ENCODE measurements at places on chromosomes 5 and 9. TPM values are rescaled to one million over a fixed set of nuclear protein-coding genes. Genes with fewer than 3 reads are reported as not detected.
A peak's percentile ranks its signal among the peaks of the same experiment; 100 is the strongest.

GRCh38 chr5:41878173-41878572 is 7.9 kb upstream of the OXCT1 start:
- no peak for DNase-seq

GAS1 gene
- 16.8 TPM for total RNA-seq

ABLIM3 gene
- 31.9 TPM for total RNA-seq

GMCL2 gene
- not detected for total RNA-seq

GAPT gene
- 5.2 TPM for total RNA-seq

- DNase-seq: no peak
Measured at GRCh38 chr5:43648499-43649124, 45.6 kb downstream of the NNT start.

DNA sequence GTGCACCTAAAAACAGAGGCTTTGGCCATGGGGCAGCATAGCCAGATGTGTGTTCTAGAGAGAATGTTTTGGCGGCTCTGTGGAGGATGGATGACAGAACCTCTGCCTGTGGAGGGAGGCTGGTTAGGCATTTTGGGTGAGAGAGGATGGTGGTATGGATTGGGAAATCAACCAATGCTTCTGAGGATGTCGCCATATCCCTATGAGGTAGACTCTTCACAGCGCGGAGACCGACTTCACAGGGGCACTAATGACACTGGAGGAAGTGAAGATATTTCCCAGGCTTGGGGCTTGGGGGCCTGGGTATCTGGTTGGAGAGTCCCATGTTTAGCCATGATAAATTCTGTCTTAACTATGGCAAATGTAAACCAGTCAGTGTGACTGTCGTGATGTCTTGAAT is 140.6 kb upstream of the KLF4 start:
- no peak for DNase-seq

DNA sequence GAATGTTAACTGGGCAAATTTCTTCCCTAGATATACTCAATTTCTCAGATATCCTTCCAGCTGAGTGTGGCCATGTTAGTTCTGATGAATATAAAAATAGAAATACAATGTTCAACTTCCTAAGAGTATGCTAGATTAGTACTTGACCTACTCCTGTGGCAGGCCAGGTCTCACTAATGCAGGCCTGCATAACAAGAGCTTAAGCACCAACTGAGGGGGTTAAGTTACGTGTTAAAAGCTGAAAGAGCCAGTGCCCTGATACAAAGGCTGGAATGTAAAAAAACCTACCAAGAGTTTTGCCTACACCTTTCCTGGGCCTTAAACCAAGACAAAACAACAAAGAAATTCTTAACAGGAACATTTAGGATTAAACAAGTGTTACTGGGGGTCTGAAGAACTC is 102.8 kb downstream of the MRPS30 start:
- DNase-seq: no peak

DNA sequence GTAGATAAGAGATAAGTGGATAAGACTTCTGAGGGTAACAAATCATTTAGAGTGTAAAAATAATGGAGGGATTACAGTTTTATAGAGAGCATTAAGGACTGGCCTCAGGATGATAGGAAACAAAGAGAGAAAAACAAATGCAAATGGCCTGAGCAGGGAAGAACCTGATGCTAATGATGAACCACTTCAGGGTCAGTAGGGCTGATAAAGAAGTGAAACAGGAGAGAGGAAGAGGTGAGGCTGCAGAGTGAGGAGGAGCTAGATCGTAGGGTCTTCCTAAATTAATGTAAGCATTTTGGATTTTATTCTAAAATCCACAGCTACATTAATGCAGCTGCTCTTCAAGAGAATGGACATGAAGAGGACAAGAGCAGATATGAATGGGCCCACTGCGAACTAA is 698.0 kb upstream of the MEF2C start:
- DNase-seq: no peak

GRCh38 chr5:16061163-16061562 is 118.4 kb downstream of the MARCHF11 start:
- DNase-seq: no peak

LNPEP gene
- total RNA-seq: 50.6 TPM

GRCh38 chr9:96720435-96720834 is 57.5 kb downstream of the ZNF510 start:
- DNase-seq: no peak

DNA sequence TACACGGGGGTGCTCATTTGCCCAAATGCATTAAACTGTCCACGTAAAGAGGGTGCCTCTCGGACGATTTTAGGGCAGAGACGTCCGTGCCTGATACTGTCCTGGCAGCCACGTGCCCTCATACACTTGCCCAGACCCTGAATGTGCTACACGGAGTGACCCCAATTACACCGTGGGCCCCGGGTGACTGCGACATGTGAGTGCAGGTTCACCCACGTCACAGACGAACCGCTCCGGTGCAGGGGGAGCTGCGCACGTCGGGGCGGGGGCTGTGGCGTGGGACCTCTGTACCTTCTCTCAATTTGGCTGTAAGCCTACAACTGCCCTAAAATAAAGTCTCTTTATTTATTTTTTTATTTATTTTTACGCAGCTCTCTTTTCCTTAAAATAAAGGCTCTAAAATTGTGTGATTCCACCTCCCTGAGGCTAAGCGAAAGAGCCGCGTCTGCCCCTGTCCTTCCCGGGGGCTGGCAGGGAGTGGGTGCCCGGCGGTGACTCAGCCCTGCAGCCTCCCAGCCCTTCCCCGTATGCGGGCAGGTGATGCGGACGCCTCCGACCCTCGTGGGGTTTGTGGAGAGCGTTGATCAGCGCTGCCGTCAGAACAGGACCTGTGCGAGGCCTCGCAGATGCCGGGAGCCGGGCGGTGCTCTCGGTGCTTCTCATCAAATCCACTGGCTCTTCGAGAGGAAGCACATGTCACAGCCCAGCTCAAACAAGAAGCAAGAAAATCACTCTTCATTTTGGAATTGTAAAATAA is 9.2 kb upstream of the EGFL7 start:
- no peak for DNase-seq

PCDHB13 gene
- total RNA-seq: 3.2 TPM

GRCh38 chr5:139389701-139390638 is at the start of gene MZB1:
MZB1 (minus strand) TSS chr5:139389913; CDS start chr5:139389856, 57 bp downstream.
- DNase-seq: no peak

TRIM7 gene
- 4.9 TPM for total RNA-seq

DNA sequence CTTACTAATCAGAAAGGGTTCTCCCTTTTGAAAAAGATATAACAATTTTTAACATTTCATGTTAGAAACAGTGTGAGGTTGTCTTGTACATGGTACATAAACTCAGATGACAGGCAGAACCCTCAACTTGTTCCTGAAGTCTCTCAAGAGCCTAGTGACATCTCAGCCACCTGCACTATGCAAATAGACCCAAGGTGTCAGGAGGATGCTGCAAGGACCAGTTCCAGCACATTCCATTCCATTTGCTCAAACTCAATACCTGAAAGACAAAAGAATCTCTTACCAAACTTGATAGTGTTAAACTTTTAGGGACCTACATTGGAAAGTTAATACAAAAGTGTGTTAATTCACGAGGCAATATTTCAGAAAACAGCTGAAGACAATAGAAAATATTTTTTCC is 544.6 kb downstream of the CETN3 start:
- DNase-seq: no peak

GRCh38 chr5:153883854-153884611 is 154.7 kb downstream of the FAM114A2 start:
- no peak for DNase-seq

DNA sequence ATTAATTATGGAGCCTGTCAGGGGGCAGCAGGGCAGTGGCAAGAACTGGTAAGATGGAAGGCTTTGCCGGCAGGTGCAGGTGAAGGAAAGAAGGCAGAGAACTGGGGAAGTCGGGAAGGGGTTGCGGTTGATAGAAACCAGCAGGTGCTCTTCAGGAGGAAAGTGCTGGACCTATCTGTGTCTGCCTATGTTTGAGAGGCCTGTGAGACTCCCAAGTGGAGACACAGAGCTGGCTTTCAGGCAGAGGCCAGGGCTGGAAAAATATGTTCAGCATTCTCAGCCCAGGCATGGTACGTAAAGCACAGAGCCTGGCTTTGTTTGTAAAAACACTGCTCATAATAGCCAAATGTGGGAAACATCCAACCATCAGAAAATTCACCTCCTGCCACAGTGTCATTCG is 69.5 kb downstream of the S1PR3 start:
- no peak for DNase-seq

GRCh38 chr5:11715461-11716196 is 188.6 kb downstream of the CTNND2 start:
- DNase-seq: no peak

GRCh38 chr9:133879615-133880014 is 112.5 kb downstream of the VAV2 start:
- no peak for DNase-seq

EPB41L4A gene
- 35.2 TPM for total RNA-seq

IFNA2 gene
- not detected for total RNA-seq

CDH6 gene
- 9.4 TPM for total RNA-seq

GRCh38 chr5:91849069-91849468 is 466.0 kb upstream of the ARRDC3 start:
- no peak for DNase-seq

- no peak for DNase-seq
Measured at GRCh38 chr5:76257897-76258296, 145.2 kb upstream of the IQGAP2 start.

SYK gene
- 63.8 TPM for total RNA-seq

DNA sequence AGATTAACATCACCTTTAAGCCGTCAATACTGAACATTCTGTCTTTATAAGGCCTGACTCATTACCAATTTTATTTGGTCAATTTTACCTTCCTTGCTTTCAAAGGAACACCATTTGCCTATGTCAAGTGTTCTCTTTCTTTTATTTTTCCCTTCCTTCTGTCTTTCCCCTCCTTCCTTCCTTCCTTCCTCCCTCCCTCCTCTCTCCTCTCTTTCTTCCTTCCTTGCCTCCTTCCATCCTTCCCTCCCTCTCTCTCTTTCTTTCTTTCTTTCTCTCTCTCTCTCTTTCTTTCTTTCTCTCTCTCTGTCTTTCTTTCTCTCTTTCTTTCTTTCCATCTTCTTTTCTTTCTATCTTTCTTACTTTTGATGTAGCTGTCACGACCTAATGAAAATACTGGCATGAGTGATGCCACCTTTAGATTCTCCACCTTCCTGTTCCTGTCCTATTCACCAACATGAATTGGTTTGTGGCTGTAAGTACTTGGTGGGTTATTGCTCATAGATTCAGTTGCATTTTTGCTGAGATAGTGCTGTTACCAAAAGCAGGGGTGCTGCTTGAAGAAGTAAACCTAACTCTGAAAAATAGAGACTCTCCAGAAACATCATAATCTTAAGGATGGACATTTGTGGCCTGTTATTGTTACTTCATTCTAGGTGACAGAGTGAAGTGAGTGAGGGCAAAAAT is 33.8 kb downstream of the DOCK8 start:
- no peak for DNase-seq

GRCh38 chr9:96395964-96396363 is 12.5 kb upstream of the SLC35D2 start:
- DNase-seq: no peak

GRCh38 chr5:28499766-28500290 is 1461.4 kb upstream of the CDH9 start:
- no peak for DNase-seq

GRCh38 chr9:7456793-7457530 is 342.6 kb downstream of the DMAC1 start:
- no peak for DNase-seq

DNA sequence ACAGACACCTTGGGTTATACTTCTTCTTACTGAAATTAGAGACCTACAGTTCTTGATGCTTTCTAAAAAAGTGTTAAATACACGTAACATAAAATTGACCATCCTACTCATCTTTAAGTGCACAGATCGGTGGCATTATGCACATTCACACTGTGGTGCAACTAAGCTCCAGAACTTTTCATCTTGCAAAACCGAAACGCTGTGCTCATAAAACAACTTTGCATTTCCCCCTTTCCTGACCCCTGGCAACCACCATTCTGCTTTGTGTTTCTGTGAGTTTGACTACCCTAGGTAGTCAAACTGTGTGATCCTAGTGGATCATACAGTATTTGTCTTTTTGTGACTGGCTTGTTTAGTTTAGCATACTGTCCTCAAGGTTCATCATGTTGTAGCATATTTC is 3.9 kb downstream of the MVB12B start:
- no peak for DNase-seq

DNA sequence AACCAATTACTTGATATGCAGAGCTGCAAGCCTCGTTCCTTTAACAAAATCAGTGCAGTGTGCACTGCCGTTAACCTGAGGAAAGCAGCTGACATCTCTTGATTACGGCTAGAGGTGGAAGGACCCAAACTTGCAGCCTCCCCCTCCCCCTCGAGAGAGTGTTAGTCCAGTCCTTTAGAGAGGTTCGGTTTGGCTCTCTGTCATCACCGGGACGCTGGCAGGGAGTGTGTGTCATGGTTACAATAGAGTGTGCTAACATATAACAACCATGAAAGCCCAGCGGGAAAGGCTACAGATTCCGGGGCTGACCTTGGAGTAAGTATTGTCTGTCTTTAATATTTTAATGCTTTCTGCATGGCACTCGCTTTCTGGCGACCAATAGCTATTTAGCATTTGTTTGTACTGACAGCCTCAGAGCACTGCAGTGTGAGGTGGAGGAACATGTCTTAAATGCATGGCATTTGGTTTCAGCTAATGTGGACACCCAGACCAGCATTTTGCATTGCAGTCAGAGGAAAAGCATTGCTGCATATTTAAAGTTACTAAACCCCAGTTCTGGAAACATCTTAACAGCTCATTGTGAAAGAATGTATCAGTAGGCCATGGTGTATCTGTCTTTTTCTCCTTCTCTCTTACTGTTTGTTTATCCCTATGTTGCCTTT is 237.5 kb downstream of the CD180 start:
- peak; percentile 66 for DNase-seq

- DNase-seq: no peak
Measured at GRCh38 chr5:81631621-81632020, 119.3 kb downstream of the SSBP2 start.

GRCh38 chr5:32840606-32841005 is 129.5 kb downstream of the NPR3 start:
- no peak for DNase-seq

DNA sequence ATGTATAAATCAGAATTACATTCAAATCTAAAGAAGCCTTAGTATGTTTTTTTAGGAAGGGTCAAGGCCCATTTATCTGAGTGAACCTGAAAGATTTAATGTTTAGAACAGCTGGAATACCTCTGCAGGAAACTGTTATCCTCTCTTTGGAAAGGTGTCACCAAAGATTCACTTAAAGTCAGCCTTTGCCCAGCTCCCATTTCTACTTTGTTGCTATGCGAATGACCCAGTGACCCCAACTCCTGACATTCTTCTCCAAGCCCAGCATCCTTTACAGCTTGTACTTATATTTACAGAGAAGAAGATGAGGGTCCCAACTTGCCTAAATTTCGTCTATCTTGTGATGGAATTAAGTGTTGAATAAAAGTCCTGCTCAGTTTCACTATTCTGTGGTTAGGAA is 1198.6 kb downstream of the CDH12 start:
- DNase-seq: no peak

DNA sequence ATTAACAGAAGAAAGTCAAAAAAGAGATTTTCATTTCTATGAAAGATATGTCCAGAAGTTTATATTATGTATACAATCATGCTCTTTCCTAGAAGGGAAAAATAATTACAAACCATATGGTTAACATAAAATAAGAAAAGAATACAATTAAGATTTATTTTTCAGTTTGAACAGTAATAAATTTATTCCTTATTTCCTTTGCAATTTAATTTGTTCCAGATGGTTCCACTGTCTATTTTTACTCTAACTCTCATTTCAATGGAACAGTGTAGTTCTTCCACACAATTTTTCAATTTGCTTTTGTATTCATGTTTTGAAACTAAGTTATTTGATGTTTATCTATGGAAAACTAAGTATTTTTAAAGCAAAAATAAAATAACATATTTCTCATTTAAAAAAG is 1026.3 kb downstream of the TAF11L14 start:
- DNase-seq: no peak
